Effector CD8-positive, alpha-beta T cell (primary cell): ENCODE measurements at places on chromosomes 2 and 18.

DNA sequence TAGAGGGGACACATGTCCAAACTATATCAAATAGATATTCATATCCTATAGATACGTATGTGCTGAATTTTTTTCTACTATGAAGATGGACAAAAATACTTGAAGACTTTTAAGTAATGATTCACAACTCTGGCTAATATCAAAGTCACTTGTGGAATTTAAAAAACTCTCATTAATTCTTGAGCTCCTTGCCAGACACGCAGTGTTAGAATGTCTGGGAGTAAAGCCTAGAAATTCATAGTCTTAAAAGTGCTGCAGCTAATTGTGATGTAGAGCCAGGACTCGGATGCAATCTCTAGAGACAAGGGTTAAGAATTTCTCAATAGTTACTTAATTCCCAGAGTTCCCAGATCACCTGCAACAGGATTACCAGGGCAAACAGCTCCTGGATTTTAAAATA lies 107.4 kb downstream of the ARL6IP6 start:
- no peak for DNase-seq

GRCh38 chr2:44801289-44801840 lies 140.1 kb upstream of the SIX3 start:
- no peak for DNase-seq

DNA sequence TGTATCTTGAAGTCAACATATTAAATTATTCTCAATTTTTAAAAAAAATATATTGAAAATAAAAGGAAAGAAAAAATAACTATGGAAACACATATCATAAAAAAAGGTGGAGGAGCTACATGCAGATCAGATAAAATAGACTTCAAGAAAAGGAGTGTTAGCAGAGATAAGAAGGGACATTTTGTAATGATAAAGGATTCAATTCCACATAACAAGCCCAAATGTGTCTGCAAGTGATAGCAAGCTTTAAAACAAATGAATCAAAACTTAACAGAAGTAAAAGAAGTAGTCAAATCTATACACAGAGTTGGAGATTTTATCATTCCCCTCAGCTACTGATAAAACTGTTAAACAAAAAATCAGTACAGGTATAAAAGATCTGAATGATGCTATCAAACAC lies 74.9 kb downstream of the TTC32 start:
- DNase-seq: no peak

DNA sequence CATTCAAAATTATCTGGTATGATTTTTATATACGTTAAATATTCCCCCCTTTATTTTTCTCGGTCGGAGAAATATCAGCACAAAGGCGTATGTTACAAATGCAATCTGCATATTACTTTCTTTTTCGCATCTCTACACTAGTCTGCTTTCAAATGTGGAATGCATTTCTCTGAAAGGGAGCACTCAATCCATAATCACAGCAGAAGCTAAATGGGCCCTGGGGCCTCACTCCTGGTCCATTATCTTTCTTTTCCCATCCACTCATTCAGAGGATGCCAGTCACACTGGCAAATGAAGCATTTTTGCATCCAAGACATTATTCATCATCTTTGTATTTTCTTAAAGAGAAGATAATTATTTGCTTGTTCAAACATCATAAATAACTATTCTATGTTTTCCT lies 295.2 kb upstream of the LRP1B start:
- no peak for DNase-seq

- no peak for DNase-seq
Measured at GRCh38 chr2:165889158-165889557, 64.4 kb downstream of the TTC21B start.

- DNase-seq: no peak
Measured at GRCh38 chr2:36692121-36692520, 4.4 kb upstream of the VIT start.

DNA sequence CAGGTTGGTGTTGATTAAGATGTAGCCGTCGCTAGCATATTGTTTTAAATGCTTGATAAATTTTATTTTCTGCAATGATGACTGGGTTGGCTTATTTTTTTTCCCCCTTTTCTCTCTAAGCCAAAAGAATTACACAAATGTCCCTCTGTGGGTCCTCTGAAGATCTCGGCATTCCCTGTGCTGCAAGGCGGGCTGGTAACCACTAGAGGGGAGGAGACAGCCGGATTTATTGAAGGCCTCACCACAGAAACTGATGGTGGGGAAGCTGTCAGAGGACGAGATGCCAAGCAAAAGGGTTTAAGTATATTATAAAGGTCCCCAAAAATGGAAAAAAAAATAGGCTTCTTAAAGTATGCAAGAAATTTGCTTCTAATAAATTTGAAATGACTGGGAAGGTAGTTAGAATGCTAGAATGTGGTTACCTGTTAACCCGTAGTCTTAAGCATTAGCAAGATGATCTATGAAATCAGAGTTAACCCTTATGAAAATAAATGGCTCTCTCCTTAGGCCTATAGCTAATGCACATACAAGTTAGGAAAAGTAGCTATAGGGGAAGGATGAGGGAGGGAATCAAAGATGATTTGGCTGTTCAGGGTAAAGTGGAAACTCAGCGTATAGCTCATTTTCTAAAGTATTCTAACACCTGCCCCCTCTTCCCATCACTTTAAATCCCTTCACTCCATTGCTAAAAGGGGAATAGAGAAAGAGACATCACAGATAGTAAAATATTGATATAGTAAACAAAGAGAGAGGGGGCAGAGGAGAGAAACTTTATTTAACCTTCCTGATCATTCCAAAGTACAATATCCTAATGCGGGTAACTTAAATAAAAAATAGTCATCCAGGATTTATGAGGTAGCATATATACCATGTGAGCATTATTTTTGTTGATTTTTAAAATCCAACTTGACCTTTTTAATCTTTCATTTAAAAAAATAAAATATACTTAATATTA lies 894.5 kb upstream of the POU3F3 start:
- DNase-seq: no peak

DNA sequence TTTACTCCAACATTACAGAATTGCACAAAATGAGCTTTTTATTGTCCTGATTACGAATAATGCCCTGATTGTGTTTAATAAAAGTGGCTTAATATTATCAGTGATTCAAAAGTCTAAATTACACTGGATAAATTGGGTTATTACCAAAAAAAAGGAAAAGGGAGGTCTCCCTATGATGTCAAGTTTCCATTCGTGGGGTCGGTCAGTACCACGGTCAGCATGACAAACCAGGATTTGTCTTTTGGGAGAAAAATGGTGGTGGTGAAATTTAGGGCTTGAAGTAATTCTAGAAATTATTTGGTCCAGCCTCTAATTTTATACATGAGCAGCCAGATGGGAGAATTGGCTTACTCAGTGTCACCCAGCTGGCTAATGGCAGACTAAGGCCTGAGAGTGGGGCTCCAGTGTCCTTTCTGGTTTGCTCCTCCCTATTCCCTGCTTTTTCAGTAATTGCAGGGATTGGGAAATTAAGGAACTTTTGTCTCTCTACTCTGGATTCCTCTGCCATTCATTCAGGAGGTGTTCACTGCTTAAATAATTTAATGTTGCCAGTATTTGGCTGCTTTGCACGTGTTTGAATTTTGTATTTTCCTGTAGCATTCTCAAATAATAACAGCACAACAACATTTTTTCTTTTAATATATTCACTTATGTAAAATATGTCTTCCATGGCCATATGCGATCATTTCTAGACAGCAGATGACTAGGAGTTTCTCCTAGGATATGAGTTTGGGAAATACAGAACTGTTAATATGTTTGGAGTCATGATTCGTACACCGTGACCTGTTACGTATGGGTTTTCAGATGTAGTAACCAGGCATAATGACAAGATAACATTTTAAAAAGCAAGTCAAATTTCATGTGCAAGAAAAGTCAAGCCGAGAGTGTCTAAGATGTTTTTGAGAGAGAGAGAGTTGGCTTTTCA lies 128.9 kb upstream of the NOSTRIN start:
- no peak for DNase-seq

GRCh38 chr2:56113382-56113975 lies 70.3 kb upstream of the CCDC85A start:
- no peak for DNase-seq

- no peak for DNase-seq
Measured at GRCh38 chr2:74869517-74869916, 35.6 kb downstream of the HK2 start.

GRCh38 chr2:157415591-157416101 lies 28.2 kb downstream of the CYTIP start:
- no peak for DNase-seq

GRCh38 chr2:195121341-195121740 lies 535.7 kb upstream of the SLC39A10 start:
- DNase-seq: no peak

- no peak for DNase-seq
Measured at GRCh38 chr18:61333271-61333745, at the start of gene CDH20. Gene CDH20, plus strand, starts transcription at chr18:61333430.

DNA sequence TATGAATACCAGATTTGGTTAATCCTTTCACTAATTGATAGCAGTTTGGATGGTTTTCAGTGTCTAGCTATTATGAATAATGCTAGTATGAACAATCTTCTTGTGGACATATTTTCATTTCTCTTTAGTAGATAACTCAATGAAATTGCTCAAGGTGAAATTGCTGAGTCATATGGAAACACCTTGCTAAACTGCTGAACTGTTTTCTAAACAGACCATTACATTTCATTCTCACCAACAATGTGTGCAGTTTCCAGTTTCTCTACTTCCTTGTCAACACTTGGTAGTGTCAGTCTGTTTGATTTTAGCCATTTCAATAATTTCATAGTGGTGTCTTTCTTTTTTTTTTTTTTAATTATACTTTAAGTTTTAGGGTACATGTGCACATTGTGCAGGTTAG lies 250.0 kb downstream of the HRH4 start:
- no peak for DNase-seq

DNA sequence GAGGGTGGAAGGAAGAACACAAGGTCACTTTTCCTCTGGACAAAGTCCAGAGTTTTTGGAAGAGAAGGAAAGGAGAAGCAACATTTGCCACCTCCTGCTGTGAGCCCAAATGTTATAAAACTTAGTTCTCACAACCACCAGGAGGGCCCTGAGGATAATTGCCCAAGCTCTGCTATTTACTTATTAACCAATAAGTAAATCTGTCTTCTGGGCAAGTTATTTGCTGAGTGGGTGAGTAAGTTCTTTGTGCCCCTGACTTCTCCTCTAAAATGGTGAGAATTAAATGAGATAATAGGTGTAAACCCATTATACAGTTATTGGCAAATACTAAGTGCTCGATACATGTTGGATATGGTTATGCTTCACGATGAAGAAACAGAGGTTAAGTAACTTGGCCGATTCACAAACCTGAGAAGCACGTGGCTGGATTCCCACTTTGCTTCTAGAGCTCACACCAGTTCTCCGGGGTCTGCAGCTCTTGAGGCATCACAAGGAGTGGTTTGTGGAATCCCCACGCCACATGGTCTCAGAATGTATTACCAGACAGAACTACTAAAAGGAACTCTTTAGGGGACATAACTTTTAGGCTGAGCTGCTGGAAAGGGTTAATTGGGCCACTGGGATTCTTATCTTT lies 164.1 kb downstream of the MYCN start:
- DNase-seq: no peak

- no peak for DNase-seq
Measured at GRCh38 chr2:86037795-86038192, 67.9 kb downstream of the POLR1A start.

GRCh38 chr2:72439892-72440291 lies 292.2 kb upstream of the CYP26B1 start:
- DNase-seq: no peak

- no peak for DNase-seq
Measured at GRCh38 chr2:171287036-171287571, 126.4 kb upstream of the TLK1 start.

DNA sequence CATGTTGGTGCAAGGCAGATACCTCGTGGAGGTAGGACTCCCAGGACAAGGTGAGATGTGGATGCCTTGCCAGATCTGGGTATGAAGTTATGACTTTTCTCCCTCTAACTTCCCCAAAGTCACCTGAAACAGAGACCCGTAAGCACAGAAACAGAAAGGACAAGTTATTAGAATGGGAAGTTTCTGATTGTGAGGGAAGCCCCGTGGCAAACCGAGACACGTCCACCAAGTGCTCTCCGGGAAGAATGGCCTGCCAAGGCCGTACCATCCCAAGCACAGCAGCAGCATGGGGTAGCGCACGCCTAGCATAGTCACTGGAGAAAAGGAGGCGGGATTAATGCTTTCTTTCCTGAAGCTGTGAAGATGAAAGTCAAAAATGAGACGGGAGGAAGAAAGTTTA lies 110.6 kb downstream of the ZNF532 start:
- no peak for DNase-seq

DNA sequence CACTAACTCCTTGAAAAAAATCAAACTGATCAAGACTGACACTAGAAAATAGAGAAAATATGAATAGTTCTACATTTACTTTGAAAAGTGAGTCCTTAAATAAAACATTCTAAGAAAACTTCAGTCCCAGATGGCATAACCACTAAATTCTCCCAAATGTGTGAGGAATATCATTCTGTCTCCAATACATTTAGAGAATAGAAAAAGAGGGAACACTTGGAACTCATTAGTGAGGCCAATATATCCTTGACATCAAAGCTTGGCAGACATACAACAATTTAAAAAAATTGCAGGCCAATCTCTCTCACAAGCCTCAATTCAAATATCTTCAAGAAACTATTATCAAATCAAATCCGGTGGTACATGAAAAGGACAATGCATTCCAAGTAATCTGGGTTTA lies 79.3 kb upstream of the TMEM247 start:
- no peak for DNase-seq
